ENCODE measurements at places on chromosomes 1 and 21.
A peak's percentile ranks its signal among the peaks of the same experiment; 100 is the strongest.

- no peak for DNase-seq
Observed at GRCh38 chr1:114328361-114328904, 174.8 kb upstream of the SYT6 start.

DNA sequence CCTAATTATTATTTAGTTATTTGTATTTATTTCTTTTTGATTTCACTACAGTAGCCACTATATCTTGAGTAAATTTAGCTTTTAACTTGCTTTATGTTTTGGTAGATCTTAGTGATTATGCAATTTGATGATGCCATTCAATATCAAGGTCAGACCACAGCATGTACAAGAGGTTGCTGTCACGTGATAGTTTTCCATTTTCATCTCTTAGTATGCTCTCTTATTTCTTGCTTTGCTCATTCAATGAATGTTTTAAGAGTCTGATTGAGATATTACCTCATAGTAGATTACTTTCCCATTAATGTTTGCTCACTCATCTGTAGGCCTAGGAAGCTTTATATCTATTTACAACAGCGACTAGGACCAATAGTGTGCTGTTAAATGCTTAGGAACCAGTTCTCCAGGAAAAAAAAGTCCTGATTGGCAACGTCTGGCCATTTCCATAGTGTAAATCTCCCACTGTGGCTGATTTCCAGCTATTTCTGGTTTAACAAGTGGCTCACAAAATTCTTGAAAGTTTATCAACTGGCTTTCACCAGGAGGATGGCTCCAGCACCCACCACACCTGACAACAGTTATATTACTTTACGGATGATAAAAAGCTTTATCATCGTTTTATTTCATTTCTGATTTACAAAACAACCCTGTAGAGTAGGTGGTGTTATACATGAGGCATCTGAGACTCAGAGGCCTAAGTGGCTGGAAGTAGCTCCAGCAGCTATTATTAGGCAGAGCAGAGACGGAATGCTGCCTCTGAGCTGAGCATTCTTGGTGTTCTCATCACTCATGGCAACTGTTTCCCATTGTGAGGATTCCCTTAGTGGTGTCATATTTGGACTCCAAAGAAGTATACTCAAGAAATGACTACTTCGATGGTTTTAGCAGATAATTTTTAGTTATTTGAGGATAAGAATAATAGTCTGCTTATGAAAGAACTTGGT is 235.2 kb downstream of the DISC1 start:
- DNase-seq, result no peak

- peak; percentile 50 for DNase-seq
Observed at GRCh38 chr1:234478481-234479309, at the start of gene TARBP1. Gene TARBP1, minus strand, starts transcription at chr1:234479179. Its CDS starts 76 bp downstream, at chr1:234479103.

DNA sequence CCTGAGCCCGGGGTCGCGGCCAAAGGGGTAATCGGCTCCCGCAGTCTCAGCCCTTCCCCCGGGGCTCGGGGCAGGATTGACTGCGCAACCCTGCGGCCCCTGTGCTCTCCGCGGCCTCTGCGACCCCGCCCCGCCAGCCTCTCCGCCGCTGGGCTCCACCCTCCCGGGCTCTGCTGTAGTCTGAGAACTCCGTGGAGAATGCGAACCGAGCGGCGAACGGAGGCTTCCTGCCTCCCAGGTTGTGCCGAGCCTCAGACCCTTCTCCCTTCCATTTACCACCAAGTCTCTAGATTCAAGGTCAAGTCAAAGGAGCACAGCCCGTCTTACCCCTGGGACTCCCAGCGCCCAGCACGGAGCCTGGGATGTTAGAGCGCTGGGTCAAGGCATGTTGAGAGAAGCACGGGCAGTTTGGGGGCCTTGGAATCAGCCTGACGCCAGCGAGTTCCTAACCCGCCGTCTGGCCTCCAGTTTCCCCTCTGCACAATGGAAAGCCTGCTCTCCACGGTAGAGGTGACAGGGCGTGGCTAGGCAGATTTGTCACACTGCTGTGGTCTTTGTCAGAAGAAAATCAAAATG is 3.0 kb downstream of the ATP2B4 start:
- no peak for DNase-seq

Measured in activated naive CD4-positive, alpha-beta T cell (primary cell).